Activated naive CD4-positive, alpha-beta T cell treated with Interleukin-2 at 50 U/mL for 16 hours (primary cell): ENCODE measurements at places on chromosomes 6 and 20.

GRCh38 chr20:44409132-44409600, 53.7 kb downstream of the HNF4A start:
- no peak for DNase-seq

- no peak for DNase-seq
Measured at GRCh38 chr20:41594514-41595322, 23.5 kb downstream of the CHD6 start.

- DNase-seq: no peak
Measured at GRCh38 chr6:117818449-117818848, 88.6 kb upstream of the SLC35F1 start.

- no peak for DNase-seq
Measured at GRCh38 chr20:50876063-50876685, 55.1 kb downstream of the ADNP start.

DNA sequence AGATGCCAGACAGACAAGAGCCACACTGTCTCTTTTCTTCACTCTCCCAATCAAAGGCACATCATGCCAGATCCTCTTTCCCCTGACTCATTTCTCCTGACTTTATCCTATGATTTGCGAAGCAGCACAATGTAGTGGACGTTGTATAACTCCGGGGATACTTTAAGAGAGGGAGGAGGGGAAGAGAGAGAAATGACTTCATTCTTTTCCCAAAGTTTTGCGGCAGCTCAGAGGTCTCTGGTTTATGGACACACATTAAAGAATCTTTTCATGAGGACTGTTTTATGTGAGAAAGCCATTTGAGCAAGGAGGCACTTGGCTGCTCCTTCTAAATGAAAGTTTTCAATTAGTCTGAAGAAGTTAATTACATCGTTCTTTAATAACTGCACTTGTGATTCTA, 75.1 kb upstream of the MC3R start:
- DNase-seq: no peak
